Psoas muscle (tissue), 8 donors: ENCODE measurements at places on chromosomes 4 and X. TPM values are rescaled to one million over a fixed set of nuclear protein-coding genes. Genes with fewer than 3 reads are reported as not detected.
A peak's percentile ranks its signal among the peaks of the same experiment; 100 is the strongest.

DNA sequence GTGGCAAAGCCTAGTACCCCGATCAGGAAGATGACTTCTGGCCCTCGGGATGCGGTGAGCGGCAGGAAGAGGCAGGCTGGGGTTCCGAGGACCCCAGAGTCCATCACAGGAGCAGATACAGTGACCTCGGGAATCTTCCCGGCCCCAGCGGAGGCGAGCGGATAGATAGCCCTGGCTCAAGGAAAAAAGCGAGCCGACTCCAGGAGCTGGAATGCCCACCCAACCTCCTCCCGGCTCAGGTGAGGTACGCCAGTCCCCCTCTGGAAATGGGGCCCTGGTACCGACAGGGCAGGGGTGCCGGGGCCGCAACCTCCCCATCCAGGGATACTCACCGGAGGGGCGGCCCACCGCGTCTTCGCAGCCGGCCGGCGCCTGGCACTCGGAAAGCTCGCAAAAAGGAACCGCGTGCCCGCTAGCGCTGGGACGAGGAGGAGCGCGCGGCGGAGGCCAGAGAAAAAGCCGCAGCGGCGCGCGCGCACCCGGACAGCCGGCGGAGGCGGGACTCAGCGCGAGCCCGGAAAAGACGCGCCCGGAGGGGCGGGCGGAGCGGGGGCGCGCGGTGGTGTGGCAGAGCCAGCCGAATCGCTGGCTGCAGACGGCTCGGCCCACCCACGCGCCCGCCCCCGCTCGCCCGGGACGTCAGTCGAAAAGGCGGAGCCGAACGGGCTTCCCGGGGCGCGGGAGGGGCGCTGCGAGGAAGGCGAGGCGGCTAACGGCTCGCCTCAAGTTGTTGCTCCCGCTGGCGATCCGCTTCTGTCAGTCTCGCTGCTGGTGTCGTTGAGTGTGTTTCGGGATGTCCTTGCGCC is at the start of gene ACSL4:
TSS of gene ACSL4 (minus strand) at position 451 of the 806 bp plus-strand sequence. CDS start 49,894 bp downstream, outside the sequence.
- peak within 1 kb of the TSS; percentile 88 for H3K4me3 ChIP-seq
- peak within 1 kb of the TSS; percentile 85 for H3K27ac ChIP-seq
- H3K4me1 ChIP-seq, result peaks cover 5% of the 10 kb centered on the region

GRCh38 chr4:69727426-69727825 is 33.0 kb downstream of the SULT1B1 start:
- no peaks in the 10 kb centered on the region for H3K36me3 ChIP-seq
- H3K27me3 ChIP-seq, result no peaks in the 10 kb centered on the region
- H3K4me1 ChIP-seq, result no peaks in the 10 kb centered on the region
- DNase-seq, result no peak
- no peak overlapping the region for H3K27ac ChIP-seq

DNA sequence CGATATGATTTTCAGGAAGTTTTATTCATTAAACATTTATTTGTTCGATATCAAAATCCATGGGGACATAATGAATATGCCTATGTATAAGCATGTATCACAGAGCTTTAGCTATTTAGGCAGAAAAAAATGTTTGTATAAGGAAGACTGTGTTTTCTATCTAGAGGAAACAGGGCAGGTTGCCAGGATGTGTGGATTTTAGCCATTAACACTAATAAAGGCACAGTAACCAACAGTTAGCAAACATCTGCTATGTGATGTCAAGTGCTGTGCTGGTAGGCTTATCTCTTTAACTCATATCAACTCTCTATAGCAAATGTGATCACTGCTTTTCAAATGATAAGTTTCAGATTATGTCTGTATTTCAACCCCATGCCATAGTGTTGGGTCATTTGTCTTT is 708.9 kb upstream of the HS3ST1 start:
- H3K4me3 ChIP-seq, result no peak overlapping the region
- no peaks in the 10 kb centered on the region for H3K36me3 ChIP-seq
- no peak overlapping the region for H3K27ac ChIP-seq
- no peaks in the 10 kb centered on the region for H3K4me1 ChIP-seq

DNA sequence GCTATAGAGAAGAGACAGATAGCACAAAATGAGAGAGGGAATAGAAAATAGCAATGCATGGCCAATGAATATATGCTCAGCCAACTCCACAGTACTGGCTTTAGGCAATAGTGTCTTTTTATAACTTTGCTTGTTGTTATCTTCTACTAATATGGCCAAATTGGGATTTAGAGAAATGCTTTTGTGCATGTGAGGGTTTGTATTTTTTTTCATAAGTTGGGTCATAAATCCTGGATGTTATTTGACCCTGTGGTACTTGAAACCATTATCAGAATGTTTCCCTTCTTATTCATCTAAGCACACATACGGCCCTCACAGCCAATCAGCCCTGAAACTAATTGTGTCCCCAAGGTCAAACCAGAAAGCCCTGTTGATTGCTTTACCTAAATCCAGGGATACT is 35.2 kb upstream of the LPAR4 start:
- H3K4me3 ChIP-seq, result no peak overlapping the region
- H3K36me3 ChIP-seq, result no peaks in the 10 kb centered on the region
- DNase-seq, result no peak
- no peak overlapping the region for H3K27ac ChIP-seq

DNA sequence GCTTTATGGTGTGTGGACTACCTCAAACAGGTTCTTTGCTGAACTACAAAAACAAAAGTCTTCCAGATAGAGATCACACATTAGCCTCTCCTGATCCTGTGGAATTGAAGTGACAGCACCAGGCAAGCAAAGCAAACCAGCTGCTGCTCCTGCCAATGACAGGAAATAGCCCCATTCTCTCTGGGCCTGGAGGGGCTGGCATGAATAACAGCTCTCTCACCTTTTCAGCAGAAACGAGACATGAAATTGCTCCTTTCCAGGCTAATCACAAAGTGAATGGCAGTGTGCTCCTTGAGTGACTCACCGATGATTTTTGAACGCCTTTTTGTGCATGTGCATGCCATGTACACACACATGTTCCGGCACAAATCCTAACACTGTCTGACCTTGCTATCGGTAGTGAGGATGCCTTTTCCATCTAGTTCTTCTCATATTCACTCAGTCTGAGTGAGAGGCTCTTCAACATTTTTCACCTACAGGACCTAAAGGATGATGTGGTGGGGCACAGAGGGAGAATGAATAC is 24.4 kb downstream of the MFAP3L start:
- H3K36me3 ChIP-seq, result no peaks in the 10 kb centered on the region
- H3K4me3 ChIP-seq, result no peak overlapping the region
- H3K27ac ChIP-seq, result no peak overlapping the region
- H3K4me1 ChIP-seq, result peaks cover 3% of the 10 kb centered on the region
- no peak for DNase-seq
- H3K27me3 ChIP-seq, result no peaks in the 10 kb centered on the region

DNA sequence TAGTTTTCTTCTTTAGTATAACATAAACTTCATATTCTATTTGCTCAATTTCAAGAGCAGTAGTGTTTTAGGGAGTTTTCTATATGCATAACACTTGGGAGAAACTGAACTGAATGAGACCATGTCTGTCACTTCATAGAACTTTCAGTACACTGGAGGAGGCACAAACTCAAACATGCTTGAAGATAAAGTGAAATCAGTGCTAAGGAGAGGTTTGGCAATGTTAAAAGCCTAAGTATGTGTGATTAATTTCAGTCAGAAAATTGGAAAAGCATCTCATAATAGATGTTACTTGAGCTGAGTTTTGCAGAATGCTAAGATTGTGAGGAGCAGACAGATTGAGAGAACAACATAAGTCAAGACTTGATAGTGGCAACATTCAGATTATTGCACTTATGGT is 411.2 kb upstream of the HS3ST1 start:
- no peaks in the 10 kb centered on the region for H3K27me3 ChIP-seq
- no peaks in the 10 kb centered on the region for H3K4me1 ChIP-seq
- H3K27ac ChIP-seq, result no peak overlapping the region

DNA sequence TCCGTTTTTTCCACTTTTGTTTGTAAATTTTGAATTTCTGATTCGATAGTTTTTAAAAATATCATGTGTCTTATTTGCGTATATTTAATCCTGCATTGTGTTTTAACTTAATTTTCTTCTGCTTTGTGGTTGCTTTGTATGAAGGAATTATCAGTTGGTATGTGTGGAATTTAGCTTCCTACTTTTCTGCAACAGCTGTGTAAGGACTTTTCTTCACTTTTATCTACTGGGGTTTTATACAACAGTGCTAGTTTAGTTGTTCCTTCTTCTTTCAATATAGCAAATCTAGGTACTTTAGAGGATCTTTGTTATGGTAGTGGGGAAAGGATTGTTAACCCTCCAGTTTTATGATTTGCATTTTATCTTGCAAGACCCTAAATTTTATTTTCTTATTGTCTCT is 410.3 kb downstream of the CCSER1 start:
- DNase-seq, result no peak
- no peak overlapping the region for H3K27ac ChIP-seq
- H3K4me3 ChIP-seq, result no peak overlapping the region
- H3K4me1 ChIP-seq, result no peaks in the 10 kb centered on the region
- H3K27me3 ChIP-seq, result peaks cover 3% of the 10 kb centered on the region

DNA sequence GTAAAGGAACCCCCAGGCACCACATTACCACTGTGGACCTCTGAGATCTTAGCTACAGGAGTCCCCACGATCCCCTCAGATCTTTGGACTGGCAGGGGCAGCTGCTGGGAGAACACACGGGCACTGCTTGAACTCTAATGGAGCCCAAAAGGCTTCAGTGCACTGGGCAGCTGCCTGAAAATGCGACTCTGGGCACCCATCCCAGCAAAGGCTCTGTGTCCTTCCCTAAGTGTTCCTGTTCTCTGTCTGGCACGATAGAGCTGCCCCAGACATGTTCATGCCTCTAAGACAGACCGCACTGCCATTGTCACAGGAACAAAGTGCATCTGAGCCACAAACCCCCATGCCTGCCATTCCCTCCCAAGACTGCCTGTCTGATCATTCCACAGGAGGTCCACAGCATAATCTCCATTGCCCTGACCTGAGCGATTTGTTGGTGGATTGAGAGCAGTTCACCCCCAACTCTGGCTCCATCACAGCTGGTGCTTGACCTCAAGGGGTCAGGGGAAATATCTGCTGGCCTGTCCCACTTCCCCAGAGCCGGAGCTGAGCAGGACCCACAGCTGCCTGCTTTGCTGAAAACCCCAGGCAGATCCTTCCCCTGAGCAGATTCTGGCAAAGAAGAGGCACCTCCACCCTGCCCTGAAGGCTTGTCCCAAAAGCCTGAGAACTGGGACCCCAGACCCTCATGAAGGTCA is 436.0 kb upstream of the INTU start:
- H3K4me3 ChIP-seq, result no peak overlapping the region
- H3K4me1 ChIP-seq, result no peaks in the 10 kb centered on the region
- DNase-seq, result no peak
- H3K36me3 ChIP-seq, result no peaks in the 10 kb centered on the region
- no peaks in the 10 kb centered on the region for H3K27me3 ChIP-seq

GRCh38 chrX:18992829-18993228 is 8.9 kb upstream of the PHKA2 start:
- no peak overlapping the region for H3K4me3 ChIP-seq
- DNase-seq, result no peak
- no peak overlapping the region for H3K27ac ChIP-seq
- no peaks in the 10 kb centered on the region for H3K36me3 ChIP-seq

DNA sequence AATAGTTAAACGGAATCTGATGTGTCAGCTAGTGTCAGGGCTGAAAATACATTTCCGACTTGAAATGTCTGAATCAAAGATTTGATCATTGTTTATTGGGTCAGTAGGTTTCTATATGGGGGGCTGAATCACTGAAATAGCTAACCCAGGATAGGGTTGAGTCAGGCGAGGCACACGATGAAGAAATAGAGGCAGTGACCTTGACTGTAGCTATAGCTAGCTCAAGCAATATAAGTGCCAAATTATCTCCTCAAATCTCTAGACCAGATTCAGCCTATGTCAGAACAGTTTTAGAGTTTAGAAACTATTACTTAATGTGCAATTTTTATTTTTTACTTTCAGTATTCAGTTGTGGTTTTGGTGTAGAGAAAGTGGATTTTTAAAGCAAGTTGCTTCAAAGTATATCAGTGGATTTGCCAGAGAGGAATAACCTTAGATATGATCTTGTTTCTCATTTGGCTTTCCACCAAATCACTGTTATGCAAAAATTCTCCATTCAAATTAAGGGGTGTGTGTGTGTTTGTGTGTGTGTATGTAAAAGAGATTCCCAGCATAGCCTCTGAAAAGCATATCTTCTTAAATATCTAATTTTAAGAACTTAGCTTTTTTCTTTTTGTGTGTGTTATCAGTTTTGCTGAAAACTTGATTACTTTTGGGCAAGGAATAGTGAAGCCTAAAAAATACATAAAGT is 100.3 kb upstream of the RPL34 start:
- H3K4me1 ChIP-seq, result no peaks in the 10 kb centered on the region
- H3K4me3 ChIP-seq, result no peak overlapping the region
- DNase-seq, result no peak
- H3K27ac ChIP-seq, result no peak overlapping the region

- H3K4me3 ChIP-seq, result no peak overlapping the region
- DNase-seq, result no peak
- no peaks in the 10 kb centered on the region for H3K27me3 ChIP-seq
- no peaks in the 10 kb centered on the region for H3K4me1 ChIP-seq
- H3K36me3 ChIP-seq, result no peaks in the 10 kb centered on the region
Measured at GRCh38 chr4:142567620-142568451, 278.3 kb downstream of the INPP4B start.

DNA sequence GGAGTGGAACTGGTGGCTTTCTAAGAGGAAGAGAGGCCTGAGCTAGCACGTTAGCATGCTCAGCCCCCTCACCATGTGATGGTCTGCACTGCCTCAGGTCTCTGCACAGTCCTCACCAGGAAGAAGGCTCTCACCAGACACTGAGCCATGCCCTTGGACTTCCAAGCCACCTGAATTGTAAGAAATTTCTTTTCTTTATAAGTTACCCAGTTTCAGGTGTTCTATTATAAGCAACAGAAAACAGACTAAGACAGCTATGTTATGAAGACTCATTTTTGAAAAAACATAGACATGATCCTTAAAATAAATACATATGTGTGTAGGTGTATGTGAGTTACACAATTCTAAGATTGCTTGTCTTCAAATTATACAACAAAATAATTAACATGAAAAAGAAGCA is 74.7 kb downstream of the CEP44 start:
- H3K27me3 ChIP-seq, result no peaks in the 10 kb centered on the region
- DNase-seq, result no peak
- no peaks in the 10 kb centered on the region for H3K36me3 ChIP-seq
- no peak overlapping the region for H3K27ac ChIP-seq

DNA sequence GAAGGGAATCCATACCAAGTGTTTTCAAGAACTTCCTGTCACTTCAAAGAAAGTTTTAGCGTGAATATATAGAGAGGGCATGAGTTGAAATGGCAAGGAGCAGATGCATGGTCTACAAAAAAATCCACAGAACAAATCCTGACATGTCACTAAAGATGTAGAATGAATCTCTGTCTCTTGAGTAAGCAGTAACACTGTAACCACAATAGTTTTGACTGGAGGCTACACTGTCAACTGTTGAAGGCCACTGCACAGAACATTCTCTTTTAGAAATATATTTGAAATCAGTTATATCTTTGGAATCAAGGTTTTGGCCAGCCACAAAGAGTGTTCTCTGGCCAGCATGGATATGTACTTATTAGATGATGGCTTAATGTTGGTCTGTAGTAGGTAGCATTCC is 83.8 kb downstream of the VCX3B start:
- no peaks in the 10 kb centered on the region for H3K4me1 ChIP-seq
- no peaks in the 10 kb centered on the region for H3K36me3 ChIP-seq
- no peak for DNase-seq
- no peak overlapping the region for H3K4me3 ChIP-seq
- H3K27ac ChIP-seq, result no peak overlapping the region

GRCh38 chrX:133646719-133647116 is 231.4 kb upstream of the GPC4 start:
- no peak for DNase-seq
- no peaks in the 10 kb centered on the region for H3K27me3 ChIP-seq
- no peak overlapping the region for H3K4me3 ChIP-seq
- H3K36me3 ChIP-seq, result no peaks in the 10 kb centered on the region
- H3K4me1 ChIP-seq, result no peaks in the 10 kb centered on the region

The ZNF595 gene
- total RNA-seq, result 13.0 TPM

The F8A2 gene
- total RNA-seq, result not detected

The GPC3 gene
- 0.78 TPM for total RNA-seq
